ENCODE measurements at places on chromosomes 1 and 21.

DNA sequence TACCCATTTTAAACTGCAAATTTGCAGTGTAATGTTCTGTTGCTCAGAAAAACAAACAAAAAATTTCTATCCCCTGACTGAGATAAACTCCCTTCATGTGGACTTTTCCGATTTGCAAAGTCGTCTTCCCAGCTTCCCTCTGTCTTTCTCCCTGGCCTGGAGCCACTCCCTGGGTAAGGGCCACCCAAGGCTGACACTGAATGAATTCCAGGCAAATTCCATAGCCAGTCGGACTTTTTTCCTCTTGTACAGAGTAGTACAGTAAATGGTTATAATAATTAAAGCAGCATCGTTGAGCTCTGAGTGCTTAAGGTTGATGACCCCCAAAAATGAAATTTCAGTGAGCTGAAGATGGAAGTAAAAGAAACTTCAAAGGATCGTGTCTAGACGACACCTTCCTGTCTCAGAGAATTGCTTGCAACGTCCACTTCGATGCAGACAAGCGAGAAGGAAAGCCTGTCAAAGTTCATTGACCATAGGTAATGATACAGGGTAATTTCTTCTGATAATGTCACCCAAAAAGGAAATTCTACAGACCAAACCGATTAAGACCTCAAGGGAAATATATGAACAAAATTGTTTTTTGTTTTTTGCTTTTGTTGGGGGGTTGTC, 33.6 kb upstream of the LHX8 start:
- DNase-seq: no peak

DNA sequence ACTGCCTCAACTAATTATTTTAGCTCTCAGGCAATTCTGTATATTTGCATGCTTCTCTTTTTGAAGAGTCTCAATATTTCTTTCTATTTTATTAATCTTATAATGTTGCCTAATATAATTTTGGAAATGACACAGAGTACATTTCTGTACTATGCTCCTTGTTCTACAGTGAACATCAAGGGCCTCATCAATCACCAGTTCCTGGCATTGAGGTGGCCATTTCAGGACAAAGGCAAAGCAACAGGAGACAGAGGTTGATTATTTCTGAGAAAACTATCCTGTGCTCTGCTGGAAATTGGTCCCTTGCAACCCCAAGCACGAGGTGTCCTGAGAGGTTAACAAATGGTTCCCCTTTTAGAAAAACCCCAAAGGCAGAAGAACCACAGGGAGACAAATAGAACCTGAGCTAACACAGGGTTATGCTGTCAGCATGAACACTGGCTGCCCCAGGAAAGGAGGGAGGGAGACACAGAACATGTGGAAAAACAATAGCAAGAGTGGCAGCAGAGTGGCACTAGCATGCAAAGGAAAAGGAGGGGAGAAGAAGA, 63.9 kb upstream of the VAV3 start:
- no peak for DNase-seq

- DNase-seq: no peak
These were observed 17.2 kb downstream of the OMA1 start for GRCh38 chr1:58529284-58529683.

DNA sequence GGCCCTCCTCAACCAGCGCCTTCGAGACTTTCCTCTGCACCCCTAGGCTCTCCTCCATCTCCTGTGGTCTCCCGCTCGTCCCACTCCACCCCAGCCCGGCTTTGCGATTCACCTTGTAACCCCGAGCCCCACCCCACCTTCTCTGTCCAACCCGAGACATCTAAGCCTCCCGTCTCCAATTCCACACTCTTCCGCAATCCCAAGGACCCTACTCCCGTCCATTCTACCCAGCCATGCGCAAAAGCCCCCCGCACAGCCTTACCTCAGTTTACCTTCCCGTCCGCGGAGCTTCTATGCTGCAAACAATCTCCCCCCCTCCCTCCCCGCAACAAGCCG, 174 bp downstream of the SH3BP5L start:
- DNase-seq: no peak

- no peak for DNase-seq
These were observed 58.5 kb upstream of the LRRC8D start for GRCh38 chr1:89762386-89762778.
